ENCODE measurements at places on chromosomes 12 and 14.

DNA sequence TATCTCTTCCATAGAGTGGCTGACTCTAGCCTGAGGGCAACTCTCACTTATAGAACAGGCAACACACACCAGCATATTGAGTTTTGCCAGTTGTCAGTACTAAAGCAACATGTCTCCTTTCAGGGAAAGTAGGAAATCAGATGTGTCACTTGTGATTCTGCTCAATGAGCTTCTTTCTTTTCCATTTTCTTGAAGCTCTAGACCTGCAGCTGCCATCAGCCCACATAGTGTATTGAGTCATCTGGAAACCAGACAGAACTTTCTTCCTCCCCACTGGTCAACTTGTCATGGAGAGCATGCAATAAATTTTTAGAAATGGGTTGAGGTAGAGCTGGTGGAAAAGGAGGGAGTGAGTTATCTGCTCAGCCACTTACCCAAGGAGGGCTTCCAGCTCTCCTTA, 209.0 kb upstream of the PLEKHG7 start:
- no peak for DNase-seq

- no peak for DNase-seq
Measured at GRCh38 chr14:68145036-68145435, 325.5 kb downstream of the RAD51B start.

DNA sequence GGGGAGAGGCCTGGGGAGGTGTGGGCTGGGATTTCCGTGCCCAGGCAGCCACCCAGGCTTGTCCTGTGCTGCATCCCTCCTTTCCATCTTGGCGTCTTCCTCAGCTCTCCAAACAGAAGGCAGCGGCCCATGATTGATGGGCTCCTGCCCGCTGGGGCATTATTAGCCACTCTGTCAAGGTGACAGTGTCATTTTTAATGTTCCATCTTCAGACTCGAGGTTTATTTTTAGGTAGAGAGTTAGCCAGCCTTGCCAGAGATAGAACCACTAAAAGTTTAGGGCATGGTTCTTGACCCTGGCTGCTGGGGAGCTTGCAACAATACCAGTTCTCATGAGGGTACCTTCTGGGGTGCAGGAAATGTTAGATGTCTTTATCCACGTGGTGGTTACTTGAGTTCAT, 90.1 kb downstream of the AACS start:
- no peak for DNase-seq

DNA sequence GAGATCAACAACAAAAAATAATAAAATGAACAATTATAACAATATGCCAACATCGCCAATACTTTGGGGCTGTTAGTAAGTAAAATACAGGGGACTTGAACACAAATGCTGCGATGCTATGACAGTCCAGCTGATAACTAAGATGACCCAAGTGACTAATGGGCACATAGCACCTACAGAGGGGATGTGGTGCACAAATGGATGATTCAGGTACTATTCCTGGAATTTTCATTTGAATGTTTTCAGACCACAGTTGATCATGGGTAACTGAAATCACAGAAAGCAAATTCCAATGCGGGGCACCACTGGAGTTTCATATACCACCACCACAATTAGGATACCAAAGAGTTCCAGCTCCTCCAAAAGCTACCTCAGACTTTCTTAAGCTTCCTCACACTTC, 82.9 kb downstream of the RCOR1 start:
- DNase-seq, result no peak

GRCh38 chr12:100967189-100967588, 172.6 kb downstream of the ANO4 start:
- DNase-seq, result no peak

DNA sequence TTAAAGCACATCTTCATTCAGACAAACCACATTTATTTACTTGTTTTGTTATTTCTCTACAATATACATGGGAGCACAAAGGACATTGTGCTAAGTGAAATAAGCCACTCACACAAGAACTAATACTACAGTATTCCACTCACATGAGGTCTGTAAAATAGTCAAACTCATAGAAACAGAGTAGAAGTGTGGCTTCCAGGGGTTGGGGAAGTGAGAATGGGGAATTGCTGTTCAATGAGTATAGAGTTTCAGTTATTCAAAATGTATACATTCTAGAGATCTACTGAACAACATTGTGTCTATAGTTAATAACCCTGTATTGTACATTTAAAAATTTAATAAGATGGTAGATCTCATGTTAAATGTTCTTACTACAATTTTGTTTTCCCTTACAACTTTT, 88.8 kb downstream of the ATXN7L3B start:
- DNase-seq, result no peak

- no peak for DNase-seq
Measured at GRCh38 chr14:56055511-56055910, 62.7 kb upstream of the PELI2 start.

DNA sequence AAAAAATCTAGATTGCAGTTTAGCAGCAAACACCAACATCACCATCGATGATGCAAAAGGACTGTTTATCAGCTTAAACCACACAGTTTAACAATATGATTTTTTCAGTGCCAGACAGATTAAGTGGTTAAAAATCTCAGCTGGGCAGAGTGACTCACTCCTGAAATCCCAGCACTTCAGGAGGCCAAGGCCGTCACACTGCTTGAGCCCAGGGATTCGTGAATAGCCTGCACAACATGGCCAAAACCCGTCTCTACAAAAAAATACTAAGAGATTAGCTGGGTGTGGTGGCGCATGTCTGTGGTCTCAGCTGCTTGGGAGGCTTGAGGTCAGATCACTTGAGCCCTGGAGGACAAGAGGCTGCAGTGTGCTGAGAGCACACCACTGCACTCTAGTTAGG, 8.9 kb downstream of the RSRC2 start:
- no peak for DNase-seq

DNA sequence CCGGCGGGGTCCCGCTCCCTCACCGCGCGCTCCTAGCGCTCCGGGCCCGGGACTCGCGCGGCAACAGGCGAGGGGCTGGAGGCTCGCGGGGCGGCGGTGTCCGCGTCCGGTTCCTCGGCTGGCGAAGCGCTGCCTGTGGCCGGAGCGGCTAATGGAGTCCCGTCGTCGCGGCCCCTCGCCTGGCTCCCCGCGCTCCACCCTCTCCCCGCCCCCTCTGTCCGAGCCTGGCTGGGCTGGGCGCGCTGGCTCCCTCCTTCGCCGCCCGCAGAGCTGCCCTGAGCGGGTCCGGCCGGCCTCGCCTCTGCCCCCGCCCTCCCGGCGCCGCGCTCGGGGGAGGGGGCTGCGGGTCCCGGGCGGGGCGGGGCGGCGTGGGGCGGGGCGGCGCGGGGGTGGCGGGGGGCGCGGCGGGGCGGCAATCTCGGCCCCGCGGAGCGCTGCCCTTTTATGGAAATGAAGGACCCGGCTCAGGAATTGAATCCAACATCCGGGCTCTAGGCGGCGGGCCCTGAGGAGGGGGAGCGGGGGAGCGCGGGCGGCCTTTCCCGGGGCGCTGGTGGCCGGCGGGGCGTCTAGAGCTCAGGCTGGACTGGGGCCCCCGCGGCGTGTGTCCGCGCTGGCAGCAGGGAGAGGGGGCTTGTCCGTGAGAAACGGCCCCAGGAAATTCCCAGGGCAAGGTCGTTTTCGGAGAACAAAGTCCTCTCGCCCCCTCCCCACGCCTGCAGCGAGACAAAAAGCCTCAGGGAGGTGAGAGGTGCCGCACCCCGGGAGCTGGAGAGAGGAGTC, at the start of gene FERMT2:
Gene FERMT2, minus strand, starts transcription at position 153 of the 783 bp plus-strand sequence. CDS start 482 bp downstream, outside the sequence.
- DNase-seq, result peak; percentile 92

DNA sequence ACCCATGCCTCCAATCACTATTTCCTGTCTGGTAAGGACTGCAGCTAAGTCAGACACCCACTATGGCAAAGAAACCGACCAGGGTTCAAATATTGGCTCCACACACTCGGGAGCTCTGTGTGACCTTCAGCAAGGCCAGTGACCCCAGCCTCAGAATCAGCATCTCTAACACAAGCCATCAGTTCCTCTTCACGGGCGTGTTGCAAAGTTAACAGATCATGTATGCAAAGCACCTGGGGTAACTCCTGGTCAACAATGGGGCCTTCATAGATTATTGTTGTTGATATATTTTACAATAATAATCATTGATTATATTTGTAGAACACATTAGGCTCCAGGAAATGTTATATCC, 6.2 kb upstream of the FAM222A start:
- DNase-seq, result no peak

DNA sequence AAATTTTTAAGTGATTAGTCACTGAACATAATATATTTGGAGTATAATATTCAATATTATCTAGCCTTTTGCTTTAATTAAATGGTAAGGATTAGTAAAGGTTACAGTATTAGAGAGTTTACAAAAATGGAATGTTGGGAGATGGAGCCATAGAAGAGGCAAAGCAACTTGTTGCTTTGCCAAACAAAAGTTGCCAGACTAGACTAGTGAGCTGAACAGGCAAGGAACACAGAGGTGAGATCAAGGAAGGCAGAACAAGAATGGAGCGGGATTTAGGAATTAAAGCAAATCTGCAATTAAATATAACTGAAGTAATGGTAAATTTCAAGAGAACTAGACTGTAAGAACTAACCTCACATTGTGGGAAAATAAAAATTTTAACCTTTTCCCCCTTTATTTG, 5.1 kb downstream of the ARF6 start:
- no peak for DNase-seq

- no peak for DNase-seq
Measured at GRCh38 chr12:38158428-38159091, 158.0 kb upstream of the ALG10B start.

GRCh38 chr12:48001505-48002413, 2.5 kb downstream of the COL2A1 start:
- no peak for DNase-seq

DNA sequence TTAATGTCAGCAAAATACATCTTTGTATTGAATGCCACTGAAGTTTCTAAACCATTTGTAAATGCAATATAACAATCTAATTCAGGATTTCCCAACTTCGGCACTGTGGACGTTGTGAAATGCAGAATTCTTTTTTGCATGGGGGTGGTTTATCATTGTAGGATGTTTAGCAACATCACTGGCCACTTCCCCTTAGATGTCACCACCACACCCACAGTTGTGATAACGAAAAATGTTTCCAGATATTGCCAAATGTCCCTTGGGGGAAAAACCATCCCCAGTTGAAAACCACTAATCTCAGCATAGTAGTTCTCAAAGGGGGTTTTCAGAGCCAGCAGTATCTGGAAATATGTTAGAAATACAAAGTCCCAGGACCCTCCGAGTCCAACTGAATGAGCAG, 203.3 kb downstream of the NAV3 start:
- DNase-seq, result peak; percentile 57

DNA sequence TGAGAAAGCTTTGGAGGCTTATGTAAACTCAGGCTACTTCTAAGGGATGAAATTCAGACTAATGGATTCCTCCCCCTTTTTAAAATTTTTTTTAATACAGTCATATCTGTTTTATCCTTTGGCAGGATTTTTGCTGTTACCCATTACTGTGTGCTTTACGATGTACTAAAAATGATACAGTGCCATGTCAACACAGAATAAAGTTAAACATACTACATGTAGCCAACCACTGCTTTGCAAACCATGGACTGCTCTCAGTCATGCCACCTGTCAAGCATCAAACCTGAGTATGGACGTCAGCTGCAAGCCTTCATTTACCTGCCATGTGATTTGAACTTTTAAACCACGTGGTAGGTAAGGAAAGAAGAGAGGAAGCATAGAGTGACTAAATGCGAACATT, 325.8 kb downstream of the FUT8 start:
- no peak for DNase-seq

GRCh38 chr12:99553461-99553860, 94.1 kb upstream of the GARIN6 start:
- no peak for DNase-seq

- no peak for DNase-seq
Measured at GRCh38 chr12:65900912-65901672, 76.8 kb downstream of the HMGA2 start.

GRCh38 chr12:92194561-92194960, 48.9 kb upstream of the BTG1 start:
- DNase-seq, result no peak

- DNase-seq, result peak; percentile 74
Measured at GRCh38 chr14:52069307-52070050, 620 bp upstream of the NID2 start.

DNA sequence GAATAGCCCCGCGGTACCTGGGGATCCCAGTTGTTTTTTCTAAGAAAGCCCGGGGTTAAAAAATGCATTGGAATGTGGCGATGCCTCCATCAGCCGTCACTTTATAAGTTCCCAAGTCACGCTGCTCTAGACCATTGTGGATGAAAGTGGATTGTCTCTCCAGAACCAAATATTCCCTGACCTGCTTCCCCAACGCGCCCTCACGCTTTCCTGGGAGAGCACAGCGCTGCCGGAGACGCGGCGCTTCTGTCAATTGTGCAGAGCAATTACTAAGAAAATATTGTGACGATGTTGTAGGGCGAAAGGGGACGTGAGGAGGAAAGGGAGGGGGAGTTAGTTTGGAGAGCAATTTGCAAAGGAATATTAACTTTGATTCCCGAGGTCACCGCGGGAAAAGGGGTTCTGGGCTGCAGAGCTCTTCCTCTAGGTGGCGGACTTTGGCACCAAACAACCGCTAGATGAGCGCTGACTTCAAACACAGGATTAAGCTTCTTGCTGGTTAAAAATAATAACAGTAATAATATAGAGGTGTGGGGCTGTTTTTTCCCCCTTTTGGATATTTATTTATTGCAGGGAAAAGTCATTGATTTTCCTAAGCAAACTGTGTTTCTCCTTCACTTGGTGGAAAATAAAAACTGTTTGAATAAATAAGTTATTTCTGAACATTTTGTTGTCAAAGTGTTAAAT, 9.6 kb upstream of the FOXG1 start:
- no peak for DNase-seq

DNA sequence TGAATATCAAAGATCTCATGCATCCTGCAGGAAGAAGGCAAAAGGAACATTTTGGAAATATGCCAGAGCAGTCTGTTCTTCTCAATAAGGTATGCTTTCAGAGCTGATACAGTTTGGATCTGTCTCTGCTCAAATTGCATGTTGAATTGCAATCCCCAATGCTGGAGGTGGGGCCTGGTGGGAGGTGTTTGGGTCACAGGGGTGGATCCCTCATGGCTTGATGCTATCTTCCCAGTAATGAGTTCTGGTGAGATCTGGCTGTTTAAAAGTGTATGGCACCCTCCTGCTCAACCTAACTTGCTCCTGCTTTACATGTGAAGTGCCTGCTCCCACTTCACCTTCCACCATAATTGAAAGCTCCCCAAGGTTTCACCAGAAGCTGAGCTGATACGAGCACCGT, 76.6 kb downstream of the RIN3 start:
- DNase-seq, result no peak

GRCh38 chr12:14442221-14442881, 76.9 kb downstream of the ATF7IP start:
- DNase-seq, result no peak

- no peak for DNase-seq
Measured at GRCh38 chr12:115049614-115050013, 365.6 kb upstream of the TBX3 start.

DNA sequence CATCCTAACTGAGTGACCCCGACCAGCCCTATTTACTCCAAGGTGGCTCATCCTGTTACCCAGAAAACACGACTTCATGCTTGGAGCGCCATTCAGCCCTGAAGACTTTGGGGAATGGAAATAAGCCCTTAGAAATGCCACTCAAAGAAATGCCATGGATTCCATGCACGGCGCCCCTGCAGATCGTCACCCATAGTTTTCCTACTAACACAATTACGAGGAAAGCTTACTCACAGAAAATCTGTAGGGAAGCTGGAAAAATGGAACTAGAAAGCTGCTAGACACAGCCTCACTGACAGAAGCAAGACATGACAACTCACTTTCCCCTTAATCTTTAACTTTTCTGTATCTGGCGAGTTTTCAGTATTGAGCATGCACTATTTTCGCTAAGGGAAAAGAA, 19.5 kb downstream of the NUAK1 start:
- DNase-seq, result no peak
